IMR-90 (cell line): ENCODE measurements at places on chromosomes 16 and 17. TPM values are rescaled to one million over a fixed set of nuclear protein-coding genes. Genes with fewer than 3 reads are reported as not detected.

GRCh38 chr16:48963901-48964615, 317.6 kb downstream of the CBLN1 start:
- peak; percentile 93 for DNase-seq

DNA sequence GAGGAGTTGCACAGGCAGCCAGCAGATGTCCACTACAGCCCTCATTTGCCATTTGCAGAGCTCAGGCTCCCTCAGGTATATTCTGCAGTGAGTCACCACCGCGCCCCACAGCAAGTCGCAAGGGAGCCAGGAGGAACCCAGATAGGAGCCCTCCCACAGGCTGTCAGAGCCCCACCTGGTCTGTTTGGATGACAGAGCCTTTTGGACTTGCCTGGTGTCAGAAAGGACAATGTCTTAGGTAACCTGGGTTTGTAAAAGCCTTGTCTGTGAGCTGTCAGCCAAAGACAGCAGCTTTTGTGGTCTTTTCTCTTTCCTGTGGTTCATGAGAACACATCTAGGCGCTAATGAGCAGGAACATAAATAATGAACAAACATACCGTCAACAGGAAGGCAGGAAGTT, 70.9 kb downstream of the GNAO1 start:
- DNase-seq = no peak

GRCh38 chr16:89476811-89477261, 13.5 kb downstream of the ANKRD11 start:
- no peak for DNase-seq

GRCh38 chr16:22006636-22007035, 1.3 kb upstream of the MOSMO start:
- DNase-seq = no peak

- DNase-seq = no peak
Measured at GRCh38 chr17:41411072-41411840, 13.1 kb downstream of the KRT37 start.

- DNase-seq = peak; percentile 86
Measured at GRCh38 chr17:17119533-17119932, 77.3 kb downstream of the MPRIP start.

GRCh38 chr16:69423189-69423588, 1.2 kb upstream of the CYB5B start:
- no peak for DNase-seq

DNA sequence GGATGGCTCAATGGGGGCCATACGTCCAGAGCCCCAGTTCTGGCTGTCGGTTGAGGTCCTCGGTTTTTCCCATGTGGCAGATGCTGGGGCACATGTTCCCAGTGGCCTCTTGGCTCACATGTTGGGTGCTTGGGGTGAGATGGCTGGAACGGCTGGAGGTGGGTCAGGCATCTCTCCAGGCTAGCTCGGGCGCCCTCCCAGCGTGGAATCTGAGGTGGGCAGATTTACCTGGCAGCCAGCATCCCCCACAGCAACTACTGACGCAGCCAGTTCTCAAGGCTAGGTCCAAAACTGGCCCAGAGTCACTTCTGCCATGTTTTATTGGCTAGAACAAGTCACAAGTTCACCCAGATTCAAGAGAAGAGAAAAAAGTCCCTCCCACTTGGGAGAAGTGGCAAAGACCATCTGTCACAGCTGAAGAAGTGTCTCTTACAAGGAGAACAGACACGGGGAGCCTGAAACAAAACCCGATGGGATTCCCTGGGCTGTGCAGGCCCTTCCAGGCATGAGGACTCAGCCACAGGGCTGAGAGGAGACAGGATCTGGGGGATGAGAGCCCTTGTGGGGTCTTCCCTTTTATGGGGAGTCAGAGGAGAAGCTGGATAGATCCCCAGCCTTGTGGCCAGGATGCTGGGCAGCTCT, 15.2 kb downstream of the ACE start:
- no peak for DNase-seq

- peak; percentile 12 for DNase-seq
Measured at GRCh38 chr17:67400193-67400592, 23.1 kb downstream of the PITPNC1 start.

- peak; percentile 94 for DNase-seq
Measured at GRCh38 chr16:83689385-83689831, 118.4 kb upstream of the HSBP1 start.

DNA sequence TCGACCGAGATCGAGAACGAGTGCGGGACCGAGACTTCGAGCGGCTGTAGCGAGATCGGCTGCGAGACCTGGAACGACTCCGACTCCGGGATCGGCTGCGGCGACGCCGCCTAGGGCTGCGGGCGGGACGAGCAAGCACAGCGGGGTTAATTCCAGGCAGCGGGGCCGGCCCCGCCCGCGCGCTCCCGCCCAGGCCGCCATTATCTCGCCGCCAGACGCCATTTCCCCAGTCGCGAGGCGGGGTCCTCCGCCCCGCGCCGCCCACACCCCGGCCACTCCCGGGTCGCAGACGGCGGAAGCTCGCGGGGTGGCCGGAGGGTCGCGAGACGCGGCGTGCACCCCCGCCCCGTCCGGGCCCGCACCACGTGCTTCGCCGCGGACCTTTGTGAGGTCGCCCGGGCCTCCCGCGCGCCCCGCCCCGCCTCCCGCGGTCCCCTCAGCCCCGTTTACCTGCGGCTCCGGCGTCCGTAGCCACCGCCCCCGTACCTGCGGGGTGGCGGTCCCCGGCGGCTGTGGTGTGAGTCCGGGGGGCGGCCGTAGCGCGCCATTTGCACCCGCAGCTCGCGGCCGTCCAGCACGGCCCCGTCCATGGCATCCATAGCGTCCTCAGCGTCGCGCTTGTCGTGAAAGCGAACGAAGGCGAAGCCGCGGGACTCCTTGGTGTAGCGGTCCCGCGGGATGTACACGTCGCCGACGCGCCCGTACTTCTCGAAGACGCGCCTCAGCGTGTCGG, 616 bp downstream of the SRSF2 start:
- peak; percentile 60 for DNase-seq

DNA sequence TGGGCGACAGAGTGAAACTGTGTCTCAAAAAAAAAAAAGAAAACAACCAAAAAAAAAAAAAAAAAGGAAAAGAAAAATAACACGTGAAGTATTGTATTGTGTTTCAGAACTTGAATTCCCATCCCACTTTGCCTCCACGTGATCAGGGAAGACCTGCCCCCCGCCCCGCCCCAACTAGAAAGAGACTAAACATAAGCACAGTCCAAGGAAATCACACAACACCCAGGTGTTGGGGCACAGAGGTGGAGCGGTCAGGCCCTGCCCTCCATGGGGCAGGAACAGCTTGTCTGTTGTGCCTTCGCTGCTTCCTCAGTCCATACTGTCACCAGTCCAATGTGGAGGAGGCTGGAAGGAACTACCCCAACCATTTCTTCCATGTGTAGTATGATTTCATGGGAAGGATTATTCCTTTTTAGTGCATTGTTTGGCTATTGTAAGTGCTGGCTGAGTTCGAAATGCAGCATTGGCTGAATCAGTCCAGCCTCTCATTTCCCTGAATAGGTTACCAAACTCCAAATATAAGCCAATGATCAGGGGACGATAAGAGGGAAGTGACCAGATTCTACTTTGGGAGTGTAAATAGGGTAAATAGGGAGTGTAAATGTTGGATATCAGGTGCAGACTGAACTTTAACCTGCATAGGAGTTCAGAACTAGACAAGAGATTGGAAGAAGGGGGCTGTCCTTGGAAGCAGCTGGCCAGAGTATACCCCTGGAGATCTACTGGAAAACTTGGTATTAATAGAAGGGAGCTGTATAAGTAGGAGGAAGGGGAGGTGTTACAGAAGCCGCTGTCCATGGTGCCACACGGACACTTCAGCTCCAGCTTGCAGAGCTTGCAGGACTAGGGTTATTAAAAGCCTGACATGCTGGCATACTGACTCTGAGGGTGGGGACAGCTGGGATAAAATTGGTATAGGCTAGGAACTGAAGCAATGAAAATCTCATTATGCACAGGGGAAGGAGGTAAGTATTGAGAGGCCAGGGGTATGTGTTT, 50.7 kb downstream of the TANGO6 start:
- peak; percentile 37 for DNase-seq

DNA sequence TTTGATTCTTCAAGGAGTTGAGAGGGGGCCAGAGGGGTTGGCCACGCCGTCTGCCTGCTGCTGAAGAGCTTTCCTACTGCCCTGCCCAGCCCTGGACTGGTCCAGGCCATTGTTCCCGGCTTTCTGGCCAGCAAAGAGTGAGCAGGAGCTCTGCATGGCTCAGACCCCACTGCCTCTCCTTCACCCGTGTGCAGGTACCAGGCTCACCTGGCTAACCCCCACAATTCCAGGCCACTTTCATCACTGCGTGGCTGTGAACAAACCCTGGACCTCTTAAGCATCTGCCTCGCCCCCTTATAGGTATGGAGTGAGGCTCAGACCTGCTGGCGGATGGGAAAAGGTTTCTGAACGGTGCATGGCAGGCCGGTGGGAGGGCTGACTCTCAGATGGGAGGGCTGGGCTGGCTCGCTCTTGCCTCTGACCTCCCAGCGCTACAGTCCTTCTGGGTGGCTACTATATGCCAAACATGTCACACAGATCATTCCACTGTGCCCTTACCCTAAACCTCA, 8.9 kb downstream of the ZNF319 start:
- DNase-seq = no peak

GRCh38 chr17:17561408-17562145, 29.9 kb downstream of the PEMT start:
- no peak for DNase-seq

GRCh38 chr17:67573987-67574657, 143.6 kb upstream of the NOL11 start:
- DNase-seq = no peak

DNA sequence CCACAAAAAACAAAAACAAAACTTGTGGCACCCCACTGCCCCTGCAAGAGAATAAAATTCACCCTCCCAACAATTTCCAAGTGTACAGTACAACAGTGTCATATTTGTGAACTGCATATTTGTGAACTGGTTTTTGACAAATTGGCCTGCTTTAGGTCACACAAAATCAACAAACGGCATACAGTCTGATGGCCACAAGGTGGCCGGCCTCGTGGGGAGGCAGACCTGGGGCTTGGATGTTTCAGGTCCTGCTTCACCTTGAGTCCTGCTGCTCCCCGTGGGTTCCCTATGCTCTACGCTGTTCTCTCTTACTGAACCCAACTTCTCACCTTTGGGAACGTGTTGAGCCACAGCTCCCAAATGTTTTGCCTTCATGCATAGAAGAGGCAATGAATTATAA, 102.2 kb downstream of the CDK5R1 start:
- no peak for DNase-seq

DNA sequence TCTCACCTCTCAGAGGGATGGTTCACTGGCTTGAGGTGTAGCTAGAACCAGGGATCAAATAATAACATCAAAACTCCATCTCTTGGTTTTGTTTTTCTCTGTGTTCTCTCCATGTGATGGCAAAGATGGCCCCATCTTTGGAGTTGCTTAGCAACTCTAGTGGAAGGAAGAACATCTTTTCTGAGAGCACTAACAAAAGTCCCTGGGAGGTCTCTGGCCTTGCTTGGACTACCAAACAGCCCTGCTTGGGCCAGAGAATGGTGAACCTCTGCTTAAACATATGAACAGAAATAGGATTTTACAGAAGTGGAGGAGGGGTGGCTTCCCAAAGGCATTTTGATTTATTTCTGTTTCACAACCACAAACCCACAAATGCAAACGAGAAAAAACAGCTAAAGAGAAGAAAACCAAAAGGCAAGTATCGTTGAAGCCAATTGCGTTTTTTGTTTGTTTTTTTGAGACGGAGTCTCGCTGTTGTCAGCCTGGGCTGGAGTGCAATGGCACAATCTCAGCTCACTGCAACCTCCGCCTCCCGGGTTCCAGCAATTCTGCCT, 13.2 kb downstream of the GABARAPL2 start:
- no peak for DNase-seq

DNA sequence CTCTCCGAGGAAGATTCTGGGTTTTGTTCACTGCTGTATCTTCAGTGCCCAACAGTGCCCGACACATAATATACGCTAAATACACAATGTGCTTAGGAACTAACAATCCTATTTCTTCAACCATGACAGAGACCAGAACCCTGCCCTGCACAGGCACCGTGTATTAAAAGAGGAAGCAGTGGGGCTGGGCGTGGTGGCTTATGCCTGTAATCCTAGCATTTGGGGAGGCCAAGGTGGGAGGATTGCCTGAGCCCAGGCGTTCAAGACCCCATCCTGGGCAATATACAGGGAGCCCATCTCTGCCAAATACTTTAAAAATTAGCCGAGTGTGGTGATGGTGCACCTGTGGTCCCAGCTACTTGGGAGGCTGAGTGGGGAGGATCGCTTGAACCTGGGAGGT, 19.3 kb downstream of the ARL2BP start:
- DNase-seq = no peak

DNA sequence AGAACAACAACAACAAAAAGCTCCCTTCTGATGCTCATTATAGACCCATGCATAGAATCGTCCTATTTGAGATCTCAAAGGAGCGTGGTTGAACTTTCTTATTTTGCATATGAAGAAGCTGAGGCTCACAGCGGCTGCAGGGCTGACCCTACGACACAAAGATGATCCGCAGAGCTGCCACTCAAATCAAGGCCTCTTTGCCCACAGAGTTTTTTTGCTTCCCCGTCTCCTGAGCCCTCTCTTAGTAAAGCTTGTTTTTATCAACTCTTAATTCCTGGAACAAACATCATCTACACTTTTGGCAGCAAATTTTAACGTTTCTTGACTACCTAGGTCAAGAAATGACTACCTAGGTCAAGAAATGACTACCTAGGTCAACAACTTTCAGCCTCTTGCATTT, 73.7 kb downstream of the C16orf95 start:
- no peak for DNase-seq

- DNase-seq = no peak
Measured at GRCh38 chr17:83071966-83072562, 7.3 kb upstream of the METRNL start.

DNA sequence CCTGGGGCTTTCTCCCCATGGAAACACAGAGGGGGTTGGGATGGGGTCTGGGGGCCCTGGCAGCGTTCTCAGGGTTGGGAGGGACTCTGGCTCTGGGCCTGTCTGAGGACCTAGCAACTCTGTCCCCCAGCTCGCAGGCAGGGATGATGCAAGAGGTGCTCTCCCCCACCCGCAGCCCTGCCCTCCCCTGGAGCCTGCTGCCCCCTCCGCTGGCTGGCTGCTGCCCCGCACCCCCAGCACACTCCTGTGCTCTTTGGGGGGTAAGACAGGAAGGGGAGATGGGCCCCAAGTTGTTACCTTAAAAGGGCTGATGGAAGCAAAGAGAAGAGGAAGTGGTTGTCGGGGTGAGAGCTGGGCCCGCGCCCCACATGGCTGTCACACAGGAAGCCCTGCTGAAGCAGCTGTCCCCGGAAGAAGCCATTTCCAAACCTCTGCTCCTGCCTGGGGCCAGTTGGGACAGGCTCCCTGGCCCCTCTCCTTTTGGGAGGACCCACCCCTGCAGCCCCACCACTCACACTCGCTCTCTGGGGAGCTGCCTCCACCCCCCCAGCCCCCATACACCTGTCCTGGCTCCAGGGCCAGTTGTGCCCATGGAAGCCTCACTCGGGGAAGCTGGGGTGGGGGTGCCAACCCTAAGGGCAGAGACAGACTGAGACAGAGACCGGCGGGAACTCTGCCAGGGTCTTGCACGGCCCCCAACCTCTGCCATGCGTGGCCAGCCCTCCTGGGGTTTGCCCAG, 2.5 kb downstream of the CORO1A start:
- DNase-seq = no peak

- DNase-seq = no peak
Measured at GRCh38 chr17:55988861-55989260, 164.4 kb upstream of the ANKFN1 start.

Gene STXBP4
- polyA plus RNA-seq = 2.5 and 4.1 TPM in 2 replicates

Gene PYY
- polyA plus RNA-seq = not detected in 2 replicates

Gene HOXB9
- polyA plus RNA-seq = 0.05 and 0.07 TPM in 2 replicates

Gene WNT9B
- polyA plus RNA-seq = not detected in 2 replicates

Gene SLC16A13
- 2.2 and 2.3 TPM in 2 replicates for polyA plus RNA-seq

Gene CHP2
- polyA plus RNA-seq = not detected in 2 replicates

Gene FAM20A
- polyA plus RNA-seq = not detected in 2 replicates

Gene NPIPA5
- polyA plus RNA-seq = 1.3 and 1.5 TPM in 2 replicates

Gene NOS2
- 0.03 TPM in 1 of 2 replicates, not detected in the other for polyA plus RNA-seq

Gene NACA2
- not detected in 2 replicates for polyA plus RNA-seq

Gene KRTAP2-3
- 35.2 and 35.6 TPM in 2 replicates for polyA plus RNA-seq

Gene UMOD
- polyA plus RNA-seq = not detected in 2 replicates
